ENCODE measurements at places on chromosomes 7 and 10.
A peak's percentile ranks its signal among the peaks of the same experiment; 100 is the strongest.

DNA sequence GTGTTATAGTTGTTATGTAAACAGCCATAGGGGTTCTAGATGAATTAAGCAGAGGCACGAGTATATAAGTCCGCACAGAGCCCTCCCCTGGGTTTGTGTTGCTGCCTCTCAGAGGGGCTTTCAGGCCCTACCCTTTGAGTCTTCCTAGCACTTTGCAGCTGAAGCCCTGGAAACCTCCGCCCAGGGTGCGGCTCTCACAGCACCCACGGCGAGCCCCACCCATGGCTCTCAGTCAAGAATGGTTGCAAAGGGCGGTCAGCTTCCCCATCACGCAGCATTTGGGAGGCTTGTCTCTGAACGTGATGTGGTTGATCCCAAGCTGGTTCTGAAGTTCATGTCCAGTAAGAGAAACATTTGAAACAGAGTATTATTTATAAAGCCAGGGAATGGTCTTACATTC lies 18.8 kb upstream of the INSIG1 start:
- DNase-seq, result no peak

DNA sequence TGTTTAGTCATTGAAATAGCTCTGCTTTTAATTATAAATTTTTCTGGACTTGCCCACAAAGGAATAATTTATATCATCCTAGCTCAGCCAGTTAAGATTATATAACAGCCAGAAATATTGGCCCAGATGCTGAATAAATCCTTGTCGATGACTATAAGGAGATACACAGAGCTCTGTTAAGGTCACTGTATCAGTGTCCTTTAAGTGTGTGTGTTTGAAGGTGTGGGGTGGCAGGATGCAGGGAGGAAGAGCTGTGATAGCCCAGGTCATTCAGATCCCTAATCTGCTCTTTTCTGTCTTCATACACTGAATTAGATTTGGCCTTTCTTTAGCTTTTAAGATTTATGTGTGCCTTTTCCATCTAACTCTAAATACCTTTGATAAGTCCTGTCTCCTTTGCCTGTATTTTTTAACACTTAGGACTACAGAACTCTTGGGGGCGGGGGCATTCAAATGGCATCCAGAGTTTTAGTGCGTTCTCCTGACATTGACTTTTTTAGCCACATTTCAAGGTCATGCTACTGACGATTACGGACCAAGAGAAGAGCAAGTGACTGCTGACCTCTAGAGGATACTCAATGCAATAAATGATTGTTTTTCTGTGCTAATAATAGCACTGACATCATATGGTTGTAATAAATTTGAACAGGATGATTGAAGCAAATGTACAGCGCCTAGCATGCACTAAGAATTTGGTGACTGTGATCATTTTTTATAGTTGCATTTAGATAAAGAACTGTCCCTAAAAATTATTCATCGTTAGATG lies 172.3 kb downstream of the CACNB2 start:
- no peak for DNase-seq

DNA sequence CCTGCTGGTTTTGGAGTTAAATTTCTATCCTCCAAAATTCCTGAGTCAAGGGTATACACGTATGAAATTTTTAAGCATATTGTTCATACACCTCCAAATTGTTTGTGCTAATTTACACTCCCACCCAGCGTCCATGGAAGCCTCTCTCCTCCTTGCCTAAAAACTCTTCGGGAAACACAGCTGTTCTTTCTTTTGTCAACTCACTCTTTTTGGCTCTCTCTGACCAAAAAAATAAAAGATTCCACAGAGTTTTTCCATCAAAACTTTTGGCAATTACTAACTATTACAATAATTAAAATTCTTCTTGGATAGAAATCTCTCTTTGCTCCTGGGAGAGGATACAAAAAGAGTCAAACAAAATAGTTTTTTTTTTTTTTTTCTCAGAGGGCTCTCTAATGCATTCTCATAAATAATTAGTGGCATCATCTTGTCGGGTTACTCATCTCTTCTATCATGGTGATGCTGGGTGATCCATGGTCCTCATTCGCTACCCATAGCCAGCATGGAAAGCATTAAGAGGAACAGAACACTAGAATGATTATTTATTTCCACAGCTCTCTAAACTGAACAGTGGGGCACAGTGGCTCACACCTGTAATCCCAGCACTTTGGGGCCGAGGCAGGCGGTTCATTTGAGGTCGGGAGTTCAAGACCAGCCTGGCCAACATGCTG lies 310.7 kb downstream of the SFMBT2 start:
- DNase-seq, result no peak

- no peak for DNase-seq
Observed at GRCh38 chr10:99124376-99124775, 111.3 kb downstream of the HPSE2 start.

DNA sequence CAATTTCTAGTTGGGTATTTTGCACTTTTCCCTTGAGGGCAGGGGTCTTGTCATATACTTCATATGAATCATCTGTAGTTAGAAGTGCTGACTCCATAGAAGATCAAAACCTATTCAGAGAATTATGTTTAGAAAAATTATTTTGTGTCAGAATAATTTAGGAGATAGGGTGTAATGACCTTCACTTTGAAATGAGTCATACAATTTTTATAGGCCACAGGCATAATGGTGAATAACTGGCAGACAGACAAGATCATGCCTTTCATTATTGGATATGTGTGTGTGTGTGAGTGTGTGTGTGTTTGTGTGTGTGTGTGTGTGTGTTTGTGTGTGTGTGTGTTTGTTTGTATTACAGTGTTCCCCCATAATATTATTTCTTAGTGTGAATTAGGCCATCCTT lies 523.0 kb downstream of the ANKRD7 start:
- DNase-seq, result no peak

DNA sequence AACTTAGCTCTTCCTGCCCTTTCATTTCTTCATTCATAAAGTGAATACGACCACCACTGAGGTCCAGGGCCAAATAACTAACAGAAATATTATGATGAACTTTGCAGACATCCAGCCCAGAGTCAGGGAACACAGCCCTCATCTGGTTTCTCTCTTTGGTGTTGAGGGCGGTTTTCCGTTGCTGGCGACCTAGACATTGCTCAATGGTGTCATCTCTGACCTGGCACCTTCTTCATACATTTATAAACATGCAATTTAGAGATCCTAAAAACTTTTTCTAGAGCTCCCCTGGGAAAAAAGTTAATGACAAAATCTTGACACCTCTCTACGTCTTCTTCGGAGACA lies 324 bp upstream of the TET1 start:
- no peak for DNase-seq

DNA sequence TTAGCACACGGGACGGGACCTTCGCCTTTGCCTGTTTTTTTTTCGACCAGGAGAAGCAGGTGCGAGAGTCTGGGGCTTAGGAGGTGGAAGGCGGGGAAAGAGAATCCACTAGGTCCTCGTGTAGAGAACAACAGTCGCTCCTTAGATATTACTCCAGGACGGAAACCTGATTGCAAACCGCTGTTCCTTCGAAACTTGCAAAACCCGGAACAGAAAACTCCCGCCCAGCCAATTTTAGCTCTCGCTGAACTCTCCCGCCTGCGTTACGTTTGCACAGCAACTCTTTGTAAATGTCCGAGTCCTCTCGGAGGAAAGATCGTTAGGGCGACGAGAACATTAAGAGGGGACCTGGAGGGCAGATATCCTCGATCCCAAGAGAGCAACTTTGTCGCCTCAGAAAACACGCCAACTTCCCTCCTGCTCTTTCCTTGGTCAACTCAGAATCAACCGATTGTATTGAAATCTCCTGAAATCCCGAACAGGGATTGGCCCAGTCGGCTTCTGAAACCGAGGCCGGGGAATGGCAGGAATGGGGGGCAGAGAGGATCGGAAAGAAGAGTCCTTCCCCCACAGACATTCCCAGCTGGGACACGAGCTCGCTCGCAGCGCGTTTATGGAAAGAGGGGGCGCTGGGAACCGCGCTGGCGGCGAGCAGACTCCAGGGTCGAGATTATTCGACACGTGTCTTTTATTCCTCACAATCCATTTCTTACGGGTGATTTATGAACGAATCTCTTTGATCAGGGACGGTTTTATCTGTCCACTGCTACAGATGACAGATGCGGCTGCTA lies 9.9 kb downstream of the TWIST1 start:
- no peak for DNase-seq

DNA sequence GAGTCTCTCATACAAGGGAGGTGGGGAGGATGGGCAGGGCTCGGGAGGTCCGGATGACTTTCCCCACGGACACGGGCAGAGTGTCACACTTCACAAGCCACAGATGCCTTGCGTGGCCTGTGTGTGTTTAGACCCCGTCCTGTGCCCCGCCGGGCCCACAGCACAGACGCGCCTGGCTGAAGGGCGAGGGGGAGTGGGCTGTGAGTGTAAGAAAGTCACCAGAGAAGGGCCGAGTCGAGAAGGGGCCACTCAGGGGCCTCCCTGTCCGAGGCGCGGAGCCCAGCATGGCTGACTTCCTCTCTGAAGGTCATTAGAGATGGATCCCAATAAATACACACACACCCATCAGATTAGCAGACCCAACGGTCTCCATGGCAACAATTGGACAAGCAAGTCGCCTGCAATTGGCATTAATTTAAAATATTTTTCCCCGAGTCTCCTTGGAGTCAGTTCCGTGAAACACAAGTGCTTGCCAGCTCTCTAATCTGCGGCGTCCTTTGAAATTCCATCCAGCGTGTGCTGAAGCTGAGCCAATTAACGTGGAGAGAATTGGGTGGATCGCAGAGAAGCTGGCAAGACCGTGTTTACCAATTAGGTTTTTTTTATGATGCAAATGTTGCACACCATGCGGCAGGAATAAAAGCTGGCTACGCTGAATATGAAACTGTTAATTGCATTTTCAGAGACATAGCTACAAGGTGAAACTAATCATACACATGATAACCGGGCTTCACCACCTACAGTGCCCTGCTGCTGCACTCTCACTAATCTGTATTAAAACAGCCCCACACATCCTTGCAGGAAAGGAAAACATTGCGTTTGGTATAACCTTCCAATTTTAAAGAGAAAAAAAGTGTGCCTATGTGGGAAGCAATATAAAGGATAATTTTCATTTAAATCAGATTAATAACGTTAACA lies 571.2 kb downstream of the PTPRN2 start:
- no peak for DNase-seq

GRCh38 chr7:95478272-95479037 lies 7.3 kb upstream of the ASB4 start:
- DNase-seq, result no peak

DNA sequence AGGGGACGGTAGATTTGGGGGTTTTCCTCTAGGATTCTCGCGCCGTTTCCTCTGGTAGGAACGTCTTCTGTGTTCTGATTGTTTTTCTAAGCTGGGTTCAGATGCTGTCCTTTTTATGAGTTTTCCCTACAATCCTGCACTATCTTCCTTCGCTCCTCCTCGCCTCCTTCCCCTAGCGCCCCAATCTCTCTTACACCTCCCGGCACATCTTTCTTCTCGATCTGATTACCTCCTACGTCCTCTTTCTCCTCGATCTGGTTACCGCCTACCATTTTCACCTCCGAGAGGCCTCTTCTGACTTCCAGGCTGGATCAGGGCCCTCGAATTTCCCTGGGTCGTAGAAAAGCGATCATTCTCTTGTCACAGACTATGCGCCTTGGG lies 413 bp downstream of the BUD31 start:
- DNase-seq, result no peak

DNA sequence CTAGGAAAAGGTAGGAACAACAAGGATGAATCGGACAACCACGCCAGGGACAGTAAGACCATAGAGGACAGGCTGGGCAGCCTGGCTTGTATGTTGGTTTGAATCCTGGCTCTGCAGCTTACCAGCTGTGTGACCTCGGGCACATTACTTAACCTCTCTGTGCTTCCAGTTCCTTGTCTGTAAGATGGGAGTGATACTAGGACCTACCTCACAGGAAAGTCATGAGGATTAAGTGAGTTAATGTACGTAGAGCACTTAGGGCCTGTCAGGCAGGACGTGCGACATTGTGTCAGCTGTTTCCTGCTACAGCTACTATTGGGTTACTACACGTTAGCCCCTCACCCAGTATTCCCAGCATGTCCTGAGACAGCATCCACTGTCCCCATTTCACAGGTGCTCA lies 32.1 kb downstream of the PLAC9 start:
- no peak for DNase-seq

- no peak for DNase-seq
Observed at GRCh38 chr10:117818721-117819120, 228.0 kb downstream of the RAB11FIP2 start.

DNA sequence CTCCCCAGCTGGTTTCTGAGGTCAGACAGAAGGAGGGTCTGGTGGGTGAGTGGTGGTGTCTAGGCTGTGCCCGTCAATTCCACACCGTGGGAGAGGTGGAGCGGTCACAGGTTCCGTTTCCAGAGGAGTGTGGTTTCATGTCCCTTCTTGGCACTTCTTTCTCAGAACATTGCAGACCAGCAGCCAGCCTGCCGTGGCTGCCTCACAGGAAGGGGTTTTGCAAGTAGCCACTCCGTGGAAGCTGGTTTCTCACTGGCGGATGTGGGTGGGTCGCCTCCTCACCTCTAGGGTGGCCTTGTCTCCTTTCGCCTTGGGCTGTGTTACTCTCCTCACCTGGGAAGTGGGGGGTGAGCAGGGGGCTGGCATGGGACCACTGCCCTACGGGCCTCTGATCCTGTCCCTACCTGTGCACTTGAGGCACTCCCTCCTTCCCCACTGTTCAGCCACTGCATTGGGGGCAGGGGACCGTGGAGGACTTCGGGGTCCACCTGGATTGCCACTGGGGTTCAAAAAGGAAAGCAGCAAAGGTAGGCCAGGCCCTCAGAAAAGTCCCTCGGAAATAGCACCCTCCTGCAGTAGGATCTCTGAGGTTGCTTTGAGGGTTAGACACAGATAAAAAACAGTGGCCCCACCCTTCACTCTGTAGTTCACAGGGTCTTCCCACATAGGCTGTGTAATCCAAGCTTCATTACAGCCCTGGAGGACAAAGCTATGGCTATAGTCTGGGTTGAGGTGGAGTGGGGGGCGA lies 33.9 kb downstream of the TSPAN14 start:
- peak; percentile 41 for DNase-seq

GRCh38 chr10:132388891-132389432 lies 8.0 kb upstream of the PWWP2B start:
- DNase-seq, result no peak

DNA sequence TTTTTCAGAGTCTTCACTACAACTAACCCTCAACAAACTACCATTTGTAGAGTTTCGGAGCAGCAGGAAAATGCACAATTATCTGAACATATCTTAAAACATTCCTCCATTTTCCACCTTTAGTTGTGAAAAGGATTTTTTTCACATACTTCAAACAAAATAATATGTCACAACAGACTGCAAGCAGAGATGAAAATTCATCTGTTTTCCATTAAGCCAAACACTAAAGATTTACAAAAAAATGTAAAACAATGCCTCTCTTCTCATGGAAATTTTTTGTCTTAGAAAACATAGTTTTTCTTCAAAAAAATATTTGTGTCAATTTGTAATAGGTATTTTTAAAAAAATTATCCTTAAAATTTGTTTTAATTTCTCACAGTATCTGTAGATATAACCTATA lies 98.9 kb downstream of the ARHGAP12 start:
- no peak for DNase-seq

- DNase-seq, result no peak
Observed at GRCh38 chr10:91495402-91495801, 85.3 kb downstream of the HECTD2 start.

- DNase-seq, result no peak
Observed at GRCh38 chr10:1289591-1289990, 233.4 kb downstream of the WDR37 start.
